ENCODE measurements at places on chromosomes 12 and 14.

DNA sequence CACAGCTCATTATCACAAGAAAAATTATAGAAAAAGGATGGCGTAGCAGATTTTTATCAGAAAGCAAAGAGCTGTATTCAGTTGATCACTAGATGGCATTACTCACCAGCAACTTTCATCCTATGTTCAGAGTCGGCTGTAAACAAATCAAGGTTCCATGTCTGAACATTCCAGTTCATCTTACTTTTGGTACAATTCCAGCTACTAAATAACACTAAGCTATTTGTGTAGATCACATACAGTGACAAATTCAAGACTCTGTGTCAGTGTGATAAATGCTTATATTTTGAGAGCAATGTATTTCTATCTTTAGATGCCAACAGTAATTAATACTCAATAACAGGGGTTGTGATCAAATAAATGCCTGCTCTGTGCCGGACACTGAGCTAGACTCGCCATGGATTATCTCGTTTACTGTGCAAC lies 30.1 kb downstream of the NRDE2 start:
- peak; percentile 8 for DNase-seq

- DNase-seq, result no peak
These were observed 17.7 kb upstream of the MDM2 start for GRCh38 chr12:68790081-68790951.

DNA sequence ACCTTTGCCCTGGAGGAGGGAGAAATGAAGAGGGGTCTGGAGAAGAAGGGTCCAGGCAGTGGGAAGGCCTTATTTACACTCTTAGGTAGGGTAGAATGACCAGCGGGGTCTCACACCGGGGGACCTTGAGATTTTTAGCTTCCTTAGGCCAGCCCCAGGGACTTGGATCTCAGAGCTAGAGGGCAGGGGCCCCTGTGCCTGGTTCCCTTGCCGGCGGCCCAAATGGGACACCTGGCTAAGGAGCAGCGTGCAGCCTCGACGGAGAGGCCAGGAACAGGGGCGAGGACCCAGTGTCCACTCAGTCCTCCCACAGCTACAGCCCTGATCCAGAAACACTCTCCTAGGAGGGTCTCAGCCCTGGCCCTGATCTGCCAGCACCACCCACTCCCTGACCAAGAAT lies 41.8 kb downstream of the DIO3 start:
- no peak for DNase-seq

- DNase-seq, result no peak
These were observed 840.3 kb downstream of the DIO2 start for GRCh38 chr14:79370969-79371368.

- DNase-seq, result peak; percentile 78
These were observed 25.9 kb upstream of the LGALS3 start for GRCh38 chr14:55103005-55103640.

- DNase-seq, result peak; percentile 39
These were observed 19.6 kb downstream of the LGMN start for GRCh38 chr14:92728759-92729364.

DNA sequence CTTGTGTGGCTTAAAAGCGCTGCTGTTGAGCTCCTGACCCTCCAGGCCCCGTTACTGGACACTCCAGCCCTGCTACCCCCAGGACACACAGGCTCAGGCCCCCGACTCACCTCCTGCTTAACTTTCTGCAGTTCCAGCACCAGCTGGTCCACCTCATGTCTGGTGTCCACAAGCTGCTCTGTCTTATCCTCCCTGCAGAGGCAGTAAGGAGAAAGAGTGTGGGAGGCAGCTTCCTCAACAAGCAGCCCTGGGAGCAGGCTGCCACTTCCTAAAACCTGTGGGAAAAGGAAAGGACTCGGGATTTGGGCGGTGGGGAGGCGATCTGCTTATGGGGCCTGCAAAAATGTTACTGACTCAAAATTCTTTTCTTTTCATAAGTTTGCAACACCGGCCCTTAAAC lies 79.2 kb downstream of the CCDC88C start:
- DNase-seq, result no peak

GRCh38 chr12:68894276-68894855 lies 38.6 kb downstream of the CPM start:
- no peak for DNase-seq

DNA sequence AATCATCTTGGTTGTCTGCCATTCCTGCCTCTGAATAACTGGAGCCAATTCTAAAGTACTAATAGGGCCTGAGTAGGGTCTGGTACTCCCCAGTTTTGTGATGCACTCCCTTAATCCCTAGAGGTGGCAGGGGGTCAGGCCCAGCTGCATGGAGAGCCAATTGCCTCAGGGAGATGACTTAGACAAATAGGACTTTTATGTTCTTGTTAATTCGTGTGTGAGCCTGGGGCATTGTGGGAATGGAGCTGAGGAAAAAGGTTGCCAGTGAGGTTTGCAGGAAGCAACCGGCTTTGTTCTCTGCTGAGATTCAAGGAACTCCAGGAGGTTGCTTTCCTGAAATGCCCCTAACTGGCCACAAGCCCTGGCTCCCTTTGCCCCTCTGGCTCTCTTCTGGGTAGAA lies 6.8 kb upstream of the DCD start:
- no peak for DNase-seq

- no peak for DNase-seq
These were observed 26.2 kb upstream of the PDE3A start for GRCh38 chr12:20342111-20342510.

GRCh38 chr12:13913371-13913770 lies 68.0 kb downstream of the GRIN2B start:
- DNase-seq, result no peak

DNA sequence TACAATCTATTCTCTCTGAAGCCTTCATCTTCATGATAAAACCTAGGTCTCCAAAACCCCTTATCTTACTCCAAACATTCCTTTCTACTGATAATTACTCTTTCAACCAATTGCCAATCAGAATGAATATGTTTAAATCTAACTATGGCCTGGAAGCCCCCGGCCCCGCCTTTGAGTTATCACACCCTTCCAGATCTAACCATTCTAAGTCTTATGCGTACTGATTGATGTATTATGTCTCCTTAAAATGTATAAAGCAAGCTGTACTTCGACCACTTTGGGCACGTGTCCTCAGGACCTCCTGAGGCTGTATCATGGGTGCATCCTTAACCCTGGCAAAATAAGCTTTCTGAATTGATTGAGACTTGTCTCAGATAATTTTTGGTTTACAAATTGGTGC lies 14.4 kb downstream of the PABPN1 start:
- DNase-seq, result no peak

- DNase-seq, result no peak
These were observed 5.7 kb downstream of the GNG2 start for GRCh38 chr14:51865953-51866747.

DNA sequence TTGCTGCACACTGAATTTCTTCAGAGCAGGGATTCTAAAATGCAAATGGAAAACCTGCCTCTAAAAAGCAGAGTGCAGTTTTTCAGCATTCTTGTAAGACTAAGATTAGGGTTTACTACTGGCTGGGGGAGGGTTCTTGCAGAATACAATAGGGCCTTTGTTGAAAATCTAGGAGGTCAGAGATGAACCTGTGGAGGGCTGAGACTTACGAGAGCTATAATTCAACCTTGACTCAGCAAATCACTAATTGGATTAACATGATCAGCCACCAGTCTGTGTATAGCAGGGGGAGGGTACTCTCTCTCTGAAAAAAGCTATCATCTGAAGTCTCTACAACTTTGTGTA lies 92.6 kb upstream of the HIF1A start:
- DNase-seq, result no peak
